ENCODE measurements at places on chromosomes 2 and 18.

GRCh38 chr2:68689553-68690537 is 44.8 kb upstream of the ARHGAP25 start:
- DNase-seq: no peak

- DNase-seq: no peak
Measured at GRCh38 chr18:21242780-21243401, 859 bp downstream of the GREB1L start.

DNA sequence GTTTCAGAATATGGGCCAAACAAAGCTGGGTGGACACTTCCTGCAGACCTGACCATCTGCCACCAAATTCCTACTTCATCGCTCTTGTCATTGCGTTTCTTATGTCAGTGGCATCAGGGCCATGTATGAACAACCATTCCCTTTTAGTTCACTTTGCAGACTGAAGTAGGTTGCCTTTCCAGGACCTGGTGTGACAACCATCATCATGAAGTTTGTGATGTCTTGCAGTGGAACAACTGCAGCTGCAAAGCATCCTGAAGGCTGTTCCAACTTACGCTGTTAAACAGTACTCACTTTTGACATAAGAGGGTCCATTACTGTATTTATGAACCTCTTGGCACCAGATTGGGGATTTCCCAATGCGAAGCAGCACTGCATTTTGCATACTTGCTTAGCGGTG is 511.6 kb downstream of the ARHGAP15 start:
- DNase-seq: no peak

- peak; percentile 14 for DNase-seq
Measured at GRCh38 chr18:45910405-45911023, 56.6 kb downstream of the EPG5 start.

DNA sequence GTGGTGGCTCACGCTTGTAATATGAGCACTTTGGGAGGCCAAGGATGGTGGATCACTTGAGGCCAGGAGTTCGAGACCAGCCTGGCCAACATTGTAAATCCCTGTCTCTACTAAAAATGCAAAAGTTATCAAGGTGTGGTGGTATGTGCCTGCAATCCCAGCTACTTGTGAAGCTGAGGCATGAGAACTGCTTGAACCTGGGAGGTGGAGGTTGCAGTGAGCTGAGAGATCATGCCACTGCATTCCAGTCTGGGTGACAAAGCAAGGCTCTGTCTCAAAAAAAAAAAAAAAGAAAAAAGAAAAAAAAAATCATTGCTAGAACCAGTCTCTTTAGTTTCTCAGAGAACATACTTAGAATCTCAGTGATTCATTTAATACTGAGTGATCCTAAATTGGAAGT is 217.1 kb downstream of the DYM start:
- no peak for DNase-seq
